Fibroblast of mammary gland (primary cell): ENCODE measurements at places on chromosomes 1 and 21.
A peak's percentile ranks its signal among the peaks of the same experiment; 100 is the strongest.

GRCh38 chr1:109497449-109498160 lies 3.7 kb downstream of the CYB561D1 start:
- no peak for DNase-seq

GRCh38 chr1:101142244-101142643 lies 94.6 kb upstream of the S1PR1 start:
- DNase-seq: no peak

GRCh38 chr1:112509005-112509659 lies 367 bp downstream of the WNT2B start:
- DNase-seq: no peak

- DNase-seq: no peak
Measured at GRCh38 chr1:211789641-211790464, 40.7 kb downstream of the LPGAT1 start.

DNA sequence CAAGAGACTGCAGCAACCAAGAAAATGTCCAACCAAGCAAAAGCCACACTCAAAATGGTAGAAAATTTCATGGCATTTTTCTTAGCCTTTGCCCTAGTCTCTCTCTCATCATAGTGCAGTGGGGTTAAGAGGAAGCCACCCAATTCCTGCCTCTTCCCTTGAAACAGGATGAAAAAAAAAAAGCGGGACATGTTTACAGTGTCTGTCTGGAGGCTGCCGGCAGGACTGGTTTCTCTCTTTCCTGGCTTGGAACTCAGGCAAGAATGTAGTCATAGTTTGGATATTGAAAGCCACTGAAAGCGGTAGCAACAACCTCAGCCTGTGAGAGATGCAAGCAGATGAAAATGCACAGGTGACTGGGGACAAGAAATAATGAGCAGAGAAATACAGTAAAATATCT lies 13.3 kb upstream of the TNFSF18 start:
- peak; percentile 18 for DNase-seq

DNA sequence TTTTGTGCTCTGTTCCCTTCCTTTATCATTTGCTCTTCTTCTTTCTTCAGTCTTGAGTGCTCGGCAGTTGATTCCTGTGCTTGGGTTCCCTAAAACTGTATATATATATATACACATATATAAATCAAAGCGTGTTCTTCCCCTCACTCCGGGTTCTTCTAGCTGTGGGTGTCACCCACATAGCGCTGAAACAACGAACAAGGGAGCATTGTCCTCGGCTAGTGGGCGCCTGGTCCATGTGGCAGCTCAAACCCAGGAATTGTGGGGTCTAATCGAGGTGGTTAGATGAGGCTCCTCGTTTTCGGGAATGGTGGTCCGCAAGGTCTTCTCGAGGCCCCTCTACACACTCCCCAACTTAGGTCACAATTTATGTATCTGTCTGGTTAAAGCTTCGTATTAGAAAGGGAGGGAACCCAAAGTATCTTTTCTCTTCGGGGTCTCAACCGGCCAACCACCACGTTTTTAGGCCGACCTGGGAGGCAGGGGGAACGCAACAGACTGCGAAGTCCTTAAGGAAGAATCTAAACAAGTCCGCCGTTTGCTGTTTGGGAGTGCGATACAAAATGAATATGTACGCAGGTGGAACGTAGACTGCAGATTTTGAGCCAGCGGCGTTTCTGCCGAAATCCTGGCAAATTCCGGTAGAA lies 504 bp upstream of the SDHC start:
- DNase-seq: no peak

GRCh38 chr1:107198561-107198960 lies 57.7 kb downstream of the NTNG1 start:
- no peak for DNase-seq

DNA sequence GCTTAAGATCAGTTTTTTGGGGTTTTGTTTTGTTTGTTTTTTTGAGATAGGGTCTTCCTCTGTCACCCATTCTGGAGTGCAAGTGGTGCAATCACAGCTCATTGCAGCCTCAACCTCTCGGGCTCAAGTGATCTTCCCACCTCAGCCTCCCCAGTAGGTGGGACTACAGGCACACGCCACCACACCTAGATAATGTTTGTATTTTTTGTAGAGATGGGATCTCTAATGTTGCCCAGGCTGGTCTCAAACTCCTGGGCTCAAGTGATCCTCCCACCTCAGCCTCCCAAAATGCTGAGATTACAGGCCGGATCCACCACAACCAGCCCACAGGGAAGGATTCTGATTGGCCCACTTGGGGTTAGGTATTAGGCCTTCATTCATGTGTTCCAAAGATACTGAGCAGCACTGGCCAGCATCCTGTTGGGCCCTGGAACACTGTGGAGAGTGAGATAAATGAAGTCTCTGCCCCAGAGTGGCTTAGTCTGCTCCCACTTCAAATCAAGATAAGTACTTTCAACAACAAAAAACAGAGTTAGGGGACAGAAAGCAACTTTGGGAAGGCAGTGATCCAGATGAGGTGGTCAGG lies 54.7 kb downstream of the PTP4A2 start:
- DNase-seq: no peak

DNA sequence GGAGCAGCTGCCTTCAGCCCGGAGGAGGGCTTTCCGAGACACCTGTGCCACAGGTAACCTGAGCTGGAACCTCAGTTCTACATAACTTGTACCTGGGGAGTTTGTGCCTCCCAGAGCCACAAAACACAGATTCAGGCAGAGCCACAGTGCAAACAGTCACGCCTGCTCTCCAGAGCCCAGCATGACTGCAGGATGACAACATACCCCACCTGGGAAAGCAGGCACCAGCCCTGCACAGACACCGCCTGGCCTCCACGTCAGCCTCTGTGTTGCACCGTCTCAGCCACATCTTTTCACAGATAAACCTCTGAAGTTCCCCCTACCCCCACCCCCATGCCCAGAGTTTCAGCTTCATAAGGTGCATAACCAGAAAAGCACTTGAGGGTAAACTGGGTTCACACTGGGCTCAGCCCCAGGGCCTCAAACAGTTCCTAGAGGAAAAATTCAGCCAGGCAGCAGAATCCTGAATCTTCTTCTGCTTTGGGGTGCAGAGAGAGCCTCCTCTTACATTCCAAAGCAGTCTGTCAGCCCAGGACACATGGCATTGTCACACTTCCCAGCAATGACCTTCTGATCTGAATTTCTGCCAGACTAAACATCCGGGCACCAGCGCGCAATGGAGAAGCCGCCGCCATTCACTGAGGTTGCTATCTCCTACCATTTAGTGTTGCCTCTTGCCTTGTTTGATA lies 229.5 kb downstream of the TOMM20 start:
- peak; percentile 24 for DNase-seq

DNA sequence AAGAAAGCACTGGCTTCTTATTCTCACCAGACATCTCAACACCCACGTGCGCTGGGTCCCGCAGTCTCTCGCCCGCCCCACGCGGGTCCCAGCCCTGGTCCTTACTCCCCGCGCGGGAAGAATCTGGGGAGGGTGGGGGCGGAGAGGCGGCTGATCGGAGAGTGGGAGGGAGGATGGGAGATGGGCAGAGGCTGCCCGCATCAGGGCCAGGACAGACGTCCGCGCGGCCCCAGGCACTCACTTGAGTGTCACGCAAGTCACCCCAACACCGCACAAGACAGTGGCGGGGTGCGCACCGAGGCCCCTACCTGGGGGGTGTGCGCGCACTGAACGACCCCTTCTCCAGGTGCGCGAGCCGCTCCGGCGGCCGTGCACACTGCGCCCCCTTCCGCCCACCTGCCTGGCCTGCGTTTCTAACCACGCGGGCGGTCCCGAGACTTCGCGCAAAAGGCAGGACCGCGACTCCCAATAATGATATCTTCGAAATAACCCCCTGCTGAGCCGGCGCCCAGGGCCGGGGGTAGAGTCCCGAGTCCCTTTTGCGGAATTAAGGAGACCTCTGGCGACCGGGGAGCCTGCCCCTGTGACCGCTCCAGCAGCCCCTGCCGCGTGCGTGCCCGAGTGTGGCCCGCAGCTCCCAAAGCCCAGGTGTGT lies 6.0 kb upstream of the SIM2 start:
- no peak for DNase-seq

GRCh38 chr1:107132195-107132594 lies 8.6 kb upstream of the NTNG1 start:
- DNase-seq: no peak

DNA sequence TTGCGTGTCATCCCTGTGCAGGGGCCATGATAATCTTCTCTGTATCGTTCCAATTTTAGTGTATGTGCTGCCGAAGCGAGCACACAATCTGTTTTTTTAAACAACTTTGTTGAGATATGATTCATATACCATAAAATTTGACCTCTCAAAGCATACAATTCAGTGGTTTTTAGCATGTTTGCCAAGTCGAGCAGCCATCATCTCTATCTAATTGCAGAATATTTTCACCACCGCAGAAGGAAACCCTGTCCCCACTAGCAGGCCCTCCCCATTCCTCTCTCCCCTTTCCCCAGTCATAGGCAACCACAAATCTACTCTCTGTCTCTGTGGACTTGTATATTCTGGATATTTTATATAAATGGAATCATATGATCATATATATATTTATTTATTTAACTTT lies 78.7 kb upstream of the TINAGL1 start:
- no peak for DNase-seq

GRCh38 chr1:9004031-9004699 lies 22.1 kb downstream of the SLC2A7 start:
- DNase-seq: no peak

DNA sequence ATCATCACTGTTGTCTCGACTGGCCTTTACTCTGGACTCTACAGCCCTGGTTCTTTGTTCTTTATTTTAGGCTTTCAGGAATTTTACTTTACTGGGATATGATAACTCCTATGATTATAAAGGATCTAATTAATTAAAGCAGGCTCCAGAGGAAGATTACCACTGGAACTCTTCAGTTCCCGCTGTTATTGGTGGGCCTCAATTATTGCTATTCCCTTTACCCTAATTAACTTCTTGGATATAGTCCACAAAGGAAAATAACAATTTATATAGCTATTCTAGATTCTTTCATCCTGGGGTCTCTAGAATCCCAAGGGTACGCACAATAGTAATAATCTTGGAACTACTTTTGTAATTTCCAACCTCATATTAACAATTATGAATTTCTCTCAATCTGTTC lies 8.5 kb upstream of the OVAAL start:
- no peak for DNase-seq

DNA sequence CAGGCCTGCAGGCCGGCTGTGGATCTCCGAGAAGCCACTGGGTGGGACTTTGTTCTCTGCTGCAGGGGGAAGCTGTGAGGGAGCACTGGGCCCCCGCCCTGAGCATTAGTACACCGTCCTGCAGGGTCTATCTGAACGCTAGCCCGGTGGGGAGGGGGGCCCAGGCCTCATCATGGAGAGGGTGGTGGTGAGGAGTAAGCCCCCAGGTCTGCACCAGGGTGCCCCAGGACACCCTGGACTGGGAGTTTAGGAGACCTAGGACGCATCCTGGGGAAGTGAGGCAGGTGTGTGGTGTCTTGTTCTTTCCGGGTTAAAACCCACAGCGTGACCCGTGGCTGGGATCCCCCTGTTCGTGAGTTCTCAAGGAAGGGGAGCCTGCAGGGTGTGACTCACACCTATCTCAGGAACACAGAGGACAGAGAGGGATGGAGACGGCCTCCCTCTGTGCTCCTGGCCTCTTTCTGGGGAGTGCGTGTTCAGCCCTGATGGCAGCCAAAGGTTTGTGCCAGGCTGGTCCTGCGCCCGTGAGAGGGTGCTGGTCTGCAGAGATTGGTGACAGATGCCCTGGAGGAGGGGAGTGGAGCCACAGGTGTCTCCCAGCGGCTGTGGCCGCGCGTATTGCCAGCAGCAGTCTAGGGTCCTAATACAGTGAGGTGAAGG lies 44.8 kb downstream of the AGPAT3 start:
- DNase-seq: no peak

DNA sequence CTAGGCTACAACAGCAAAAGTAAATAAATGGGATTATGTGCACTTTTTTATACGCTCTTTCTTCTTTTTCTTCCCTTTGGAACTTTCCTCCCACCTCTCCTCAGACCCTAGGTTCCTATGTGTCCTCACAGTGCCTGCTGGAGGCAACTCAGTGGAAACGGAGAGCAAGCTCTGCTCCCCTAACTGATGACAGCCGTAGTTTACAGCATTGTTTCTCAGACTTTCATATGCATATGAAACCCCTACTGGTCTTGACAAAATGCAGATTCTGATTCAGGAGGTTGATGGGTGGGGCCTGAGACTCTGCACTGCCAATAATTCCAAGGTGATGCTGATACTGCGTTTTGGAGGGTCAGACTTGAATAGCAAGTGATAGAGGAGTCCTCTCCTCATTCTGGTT lies 34.3 kb upstream of the HMCN1 start:
- no peak for DNase-seq

- no peak for DNase-seq
Measured at GRCh38 chr1:209429611-209430010, 153.9 kb upstream of the CAMK1G start.

DNA sequence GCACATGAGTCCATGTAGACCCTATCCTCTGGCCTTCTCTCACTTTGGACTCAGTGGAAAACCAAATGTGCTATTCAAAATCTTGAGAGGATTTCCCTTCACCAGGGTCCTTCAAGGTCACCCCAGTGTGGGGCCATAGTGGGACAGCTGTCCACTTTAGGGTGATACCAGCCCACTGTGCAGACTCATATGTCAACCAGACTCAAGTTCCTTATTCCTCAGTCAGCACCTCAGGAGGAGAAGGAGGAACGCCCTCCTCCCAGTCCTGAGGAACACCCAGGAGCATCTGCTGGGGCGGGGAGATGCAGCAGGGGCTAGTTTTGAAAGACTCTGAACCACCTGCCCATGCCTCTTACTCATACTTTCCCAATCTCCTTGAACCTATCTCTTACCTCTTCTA lies 340.9 kb downstream of the MATN1 start:
- DNase-seq: no peak

GRCh38 chr1:64873576-64873975 lies 92.8 kb downstream of the JAK1 start:
- DNase-seq: no peak

DNA sequence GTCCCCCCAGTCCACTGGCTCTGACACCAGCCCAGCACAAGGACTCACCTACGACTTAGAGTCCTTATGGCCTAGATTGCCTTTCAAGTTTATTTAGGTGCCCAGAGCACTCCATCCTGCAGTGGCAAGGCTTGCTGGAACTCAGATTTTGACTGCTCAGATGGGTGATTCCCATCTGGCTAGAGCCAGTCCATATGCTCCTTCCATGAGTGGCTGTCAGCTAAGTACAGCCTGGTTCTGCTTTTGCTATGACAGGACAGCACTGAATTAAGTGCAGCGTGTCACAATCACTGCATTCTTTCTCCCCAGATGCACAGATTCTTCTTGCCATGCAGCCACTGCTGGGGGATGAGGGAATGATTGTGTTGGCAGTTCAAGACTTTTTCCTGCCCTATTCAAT lies 43.8 kb downstream of the GPR52 start:
- no peak for DNase-seq

DNA sequence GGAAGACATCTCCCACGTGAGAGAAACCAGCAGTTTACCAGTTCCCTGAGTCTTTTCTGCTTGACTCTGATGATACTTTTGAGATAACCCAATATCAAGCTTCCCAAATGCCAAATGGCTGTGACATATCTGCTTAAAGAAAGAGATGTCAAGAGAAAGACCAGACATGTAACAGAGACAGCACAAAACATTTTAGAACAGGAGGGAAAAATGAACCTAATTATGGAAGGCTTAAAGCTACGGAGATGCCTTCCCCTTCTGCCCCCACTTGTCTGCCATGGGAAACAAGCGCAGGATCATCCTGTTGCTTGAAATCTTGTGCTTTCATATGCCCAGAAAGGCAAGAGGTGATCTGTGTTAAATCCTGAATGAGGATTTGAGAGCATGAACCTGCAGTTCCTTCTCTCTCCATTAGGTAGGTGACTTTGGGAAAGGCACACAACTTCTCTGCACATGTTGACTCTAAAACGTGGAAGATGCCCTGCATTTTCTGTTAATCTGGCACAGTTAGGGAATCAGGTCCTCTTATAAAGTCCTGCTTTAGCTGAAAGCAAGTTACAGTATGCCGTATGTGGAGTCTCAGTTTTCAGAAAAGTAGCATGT lies 46.7 kb upstream of the MTR start:
- DNase-seq: no peak
